ENCODE measurements at places on chromosomes 1 and 21.
A peak's percentile ranks its signal among the peaks of the same experiment; 100 is the strongest.

DNA sequence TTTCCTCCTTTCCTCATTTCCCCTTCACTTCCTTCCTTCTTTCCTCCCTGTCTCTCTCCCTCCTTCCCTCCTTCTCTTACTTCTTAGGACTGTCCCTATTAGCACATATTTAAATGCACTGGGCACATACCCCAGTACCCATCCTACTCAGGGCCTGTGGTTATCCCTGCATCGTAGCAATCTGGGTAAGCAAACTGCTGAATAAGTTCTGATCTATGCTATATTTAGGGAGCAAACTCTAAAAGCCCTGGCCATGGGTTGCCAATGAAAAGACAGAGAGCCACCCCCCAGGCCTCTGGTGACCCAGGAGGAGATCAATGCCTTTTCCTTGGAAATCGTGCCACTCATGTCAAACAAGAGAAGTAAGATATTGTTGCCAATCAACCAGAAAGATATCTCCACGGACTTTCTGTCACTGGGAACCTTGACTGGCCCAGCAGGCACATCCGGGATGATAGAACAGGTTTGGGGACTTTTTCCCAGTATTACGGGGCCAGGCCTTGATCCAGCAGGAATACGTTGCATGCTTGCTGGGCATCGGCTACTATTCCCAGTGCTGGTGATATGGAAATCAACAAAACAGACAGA lies 5.4 kb downstream of the FAM3B start:
- DNase-seq, result no peak

GRCh38 chr1:7516341-7516740 lies 254.8 kb upstream of the VAMP3 start:
- DNase-seq, result no peak

- no peak for DNase-seq
These were observed 17.9 kb downstream of the VWA5B1 start for GRCh38 chr1:20308569-20308968.

GRCh38 chr1:113783254-113784103 lies 24.2 kb upstream of the PHTF1 start:
- peak; percentile 14 for DNase-seq

DNA sequence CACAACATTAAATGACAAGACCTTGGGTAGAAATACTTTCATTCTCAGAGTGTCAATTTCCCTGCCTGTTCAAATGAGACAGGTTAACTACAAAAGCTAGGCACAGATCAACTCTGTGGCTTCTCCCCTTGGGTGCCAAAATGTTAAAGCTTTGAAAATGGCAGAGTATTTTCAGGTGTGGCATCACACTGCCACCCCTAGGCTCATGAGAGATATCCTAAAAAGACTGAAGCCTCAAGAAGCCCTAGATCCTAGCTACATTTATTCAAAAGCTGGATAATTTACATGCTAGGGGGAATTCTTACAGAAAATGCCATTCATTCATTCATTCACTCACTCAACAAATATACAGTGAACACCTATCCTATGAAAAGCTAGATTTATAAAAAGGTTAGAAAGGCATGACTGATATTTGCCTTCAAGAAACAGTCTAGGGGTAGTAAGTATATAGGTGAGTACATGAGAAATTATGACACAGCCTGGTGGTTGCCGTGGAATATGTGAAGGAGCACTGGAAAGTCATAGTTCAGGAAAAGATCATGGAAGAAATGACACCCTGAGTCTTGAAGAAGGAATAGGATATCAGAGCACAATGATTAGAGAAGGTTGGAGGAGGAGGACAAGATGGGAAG lies 15.9 kb upstream of the RAB4A start:
- DNase-seq, result no peak

- DNase-seq, result no peak
These were observed 6.9 kb upstream of the TRIM62 start for GRCh38 chr1:33188572-33189275.

- no peak for DNase-seq
These were observed 150.1 kb downstream of the HIVEP3 start for GRCh38 chr1:41768583-41768982.

- DNase-seq, result no peak
These were observed 680 bp upstream of the CNN3 start for GRCh38 chr1:94927405-94928175.

- no peak for DNase-seq
These were observed 30.6 kb upstream of the KIF21B start for GRCh38 chr1:201054091-201054543.

DNA sequence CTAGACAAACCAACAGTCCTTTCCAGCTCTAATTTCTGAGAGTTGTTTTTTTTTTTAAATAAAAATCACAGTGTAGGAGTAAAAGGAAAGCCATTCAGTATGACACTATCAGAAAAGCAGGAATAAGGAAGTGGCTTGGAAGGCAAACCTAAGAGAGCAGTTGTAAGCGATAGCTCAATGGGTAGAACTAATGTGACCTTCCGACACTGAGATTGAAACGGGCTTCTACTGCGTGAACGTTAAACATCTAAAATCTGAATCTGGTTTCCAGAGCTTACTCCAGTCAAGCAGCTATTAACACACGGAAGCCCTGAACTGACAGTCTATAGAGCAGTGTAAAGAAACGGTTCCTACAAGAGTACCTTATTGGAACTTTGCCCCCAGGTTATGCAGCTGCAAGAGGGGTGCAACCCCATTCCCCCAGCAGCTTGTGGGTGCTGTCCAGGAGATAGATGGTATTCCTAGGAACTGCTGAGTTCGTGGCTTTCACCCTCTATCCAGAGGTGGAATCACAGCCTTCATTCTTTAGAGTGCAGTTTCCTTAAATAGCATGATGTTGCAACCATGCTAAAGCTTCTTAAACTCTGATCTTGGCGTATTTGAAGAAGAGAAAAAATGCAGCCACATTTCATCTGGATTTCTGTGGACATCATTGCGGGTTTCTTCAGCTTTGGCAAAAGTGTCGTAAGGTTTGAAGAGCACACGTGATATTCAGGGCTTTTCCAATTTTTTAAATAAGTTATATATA lies 3.3 kb upstream of the IRF2BP2 start:
- no peak for DNase-seq

- no peak for DNase-seq
These were observed 40.2 kb downstream of the FASLG start for GRCh38 chr1:172699111-172699510.

- no peak for DNase-seq
These were observed 33.5 kb downstream of the TRIM11 start for GRCh38 chr1:228373004-228373680.

DNA sequence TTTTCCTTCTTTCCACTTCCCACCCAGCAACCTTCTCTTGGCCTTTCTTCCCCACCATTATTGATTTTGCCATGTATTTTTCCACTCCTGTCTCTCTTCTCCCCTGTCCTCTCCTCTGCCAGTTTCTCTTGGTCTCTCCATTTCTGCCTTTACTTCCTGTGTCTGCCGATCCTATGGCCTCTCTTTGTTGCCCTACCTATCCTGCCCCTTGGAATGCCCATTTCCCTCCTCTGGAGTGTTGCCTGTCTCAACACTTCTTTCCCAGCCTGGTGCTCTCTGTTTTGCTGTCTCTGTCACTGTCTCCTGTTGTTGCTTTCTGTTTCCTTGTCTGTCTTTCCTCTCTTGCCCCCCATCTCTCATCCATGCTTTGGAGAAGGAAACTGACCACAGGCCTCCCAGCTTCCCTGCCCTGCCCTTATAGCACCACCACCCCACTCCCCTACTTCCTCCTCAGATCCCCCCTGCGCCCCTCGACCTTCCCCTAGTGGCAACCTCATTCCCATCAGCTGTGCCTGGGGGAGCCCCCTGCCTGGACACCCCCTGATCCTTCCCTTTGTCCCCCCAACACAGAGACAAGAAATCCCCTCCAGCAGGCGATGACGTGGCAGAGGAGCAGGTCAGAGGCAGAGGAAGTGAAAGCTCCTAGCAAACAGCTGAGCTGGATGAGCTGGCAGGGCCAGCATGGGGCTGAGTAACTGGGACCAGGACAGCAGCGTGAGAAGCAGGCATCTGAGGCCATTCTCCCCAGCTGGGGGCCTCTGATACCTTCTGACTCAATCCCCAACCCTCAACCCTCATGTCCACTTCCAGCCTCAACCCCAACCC lies 6.6 kb upstream of the ETV3L start:
- peak; percentile 64 for DNase-seq

DNA sequence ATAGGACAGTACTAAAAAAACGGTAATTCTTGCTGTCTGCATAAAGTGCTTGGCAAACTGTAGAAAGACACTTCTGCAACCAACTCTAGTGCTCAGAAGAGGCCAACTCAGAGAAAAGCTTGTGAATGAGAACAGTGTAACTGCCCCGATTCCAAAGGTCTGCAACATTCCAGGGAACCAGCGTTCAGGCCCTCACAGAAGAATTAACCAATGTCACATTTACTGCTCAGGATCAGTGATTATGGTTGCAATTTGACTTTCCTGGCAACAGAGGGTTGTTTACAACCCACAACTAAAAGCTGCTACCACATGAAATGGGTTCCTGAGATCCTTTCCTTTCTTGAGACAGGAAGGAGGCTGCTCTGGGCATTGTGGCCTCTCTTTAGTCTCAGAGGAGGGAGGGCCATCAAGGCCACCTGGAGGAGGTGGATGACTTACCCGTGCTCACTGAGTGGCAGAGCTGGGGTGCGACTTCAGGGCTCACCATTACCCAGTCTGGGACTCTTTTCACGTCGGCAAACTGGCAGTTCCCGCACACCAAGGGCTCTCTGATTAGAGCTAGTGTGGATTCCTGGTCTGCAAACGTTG lies 15.3 kb downstream of the SRSF4 start:
- DNase-seq, result no peak

DNA sequence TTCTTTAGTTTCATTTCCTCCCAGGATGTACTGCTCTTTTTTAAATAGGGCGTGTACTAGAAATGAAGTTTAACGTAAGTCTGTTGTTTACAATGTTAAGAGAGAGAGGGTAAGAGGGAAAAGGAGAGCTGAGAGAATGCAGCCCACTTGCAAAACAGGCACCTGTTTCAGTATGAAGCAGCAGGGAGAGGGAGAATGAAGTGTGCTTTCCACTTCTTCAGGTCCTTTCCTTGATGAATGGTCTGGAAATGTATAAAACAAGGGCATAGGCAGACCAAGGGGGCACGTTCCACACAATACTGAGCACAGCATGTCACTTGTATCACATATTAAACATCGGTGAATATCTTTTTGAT lies 2.0 kb downstream of the KCNA3 start:
- peak; percentile 37 for DNase-seq

DNA sequence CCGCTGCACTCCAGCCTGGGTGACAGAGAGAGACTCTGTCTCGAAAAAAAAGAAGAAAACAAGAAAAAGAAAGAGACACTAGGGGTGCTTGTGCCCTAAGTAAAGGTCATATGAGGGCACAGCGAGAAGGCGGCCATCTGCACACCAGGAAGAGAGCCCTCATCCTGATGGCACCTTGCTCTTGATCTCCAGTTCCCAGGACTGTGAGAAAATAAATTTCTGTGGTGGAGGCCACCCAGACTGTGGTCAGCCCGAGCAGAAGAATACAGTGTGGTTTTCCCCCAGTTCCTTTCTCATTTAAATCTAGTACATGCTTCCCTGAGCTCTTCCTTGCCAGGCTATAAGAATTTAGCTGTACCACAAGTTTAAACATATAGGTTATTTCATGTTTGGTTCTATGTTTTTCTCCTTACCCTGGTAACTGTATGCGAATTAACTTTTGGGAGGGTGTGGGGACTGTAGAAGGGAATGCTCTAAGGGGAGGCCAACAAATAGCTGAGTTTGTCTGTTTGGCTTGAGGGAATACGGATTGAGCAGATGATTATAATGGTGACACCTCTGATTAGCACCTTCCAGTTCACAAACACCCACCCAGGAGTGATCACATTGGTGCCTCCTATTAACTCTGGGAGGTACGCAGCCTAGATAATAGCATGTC lies 119.6 kb upstream of the ERRFI1 start:
- DNase-seq, result no peak

DNA sequence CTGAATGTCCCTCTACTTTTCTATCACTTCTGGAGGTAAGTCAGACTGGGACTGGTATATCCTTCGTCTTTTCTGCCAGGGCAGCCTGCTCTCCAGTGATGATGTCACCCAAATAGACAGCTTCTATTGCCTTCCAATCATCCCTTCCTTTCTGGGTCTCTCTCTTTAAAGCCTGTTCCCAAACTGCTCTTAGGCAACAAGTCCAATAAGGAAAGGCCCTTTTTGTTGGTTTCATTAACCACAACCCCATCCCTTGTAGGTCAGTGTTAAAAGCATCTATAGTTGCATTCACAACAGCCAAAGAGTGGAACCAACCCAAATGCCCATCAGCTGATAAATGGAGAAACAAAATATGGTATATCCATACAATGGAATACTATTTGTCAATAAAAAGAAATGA lies 114.4 kb downstream of the CNIH3 start:
- no peak for DNase-seq

DNA sequence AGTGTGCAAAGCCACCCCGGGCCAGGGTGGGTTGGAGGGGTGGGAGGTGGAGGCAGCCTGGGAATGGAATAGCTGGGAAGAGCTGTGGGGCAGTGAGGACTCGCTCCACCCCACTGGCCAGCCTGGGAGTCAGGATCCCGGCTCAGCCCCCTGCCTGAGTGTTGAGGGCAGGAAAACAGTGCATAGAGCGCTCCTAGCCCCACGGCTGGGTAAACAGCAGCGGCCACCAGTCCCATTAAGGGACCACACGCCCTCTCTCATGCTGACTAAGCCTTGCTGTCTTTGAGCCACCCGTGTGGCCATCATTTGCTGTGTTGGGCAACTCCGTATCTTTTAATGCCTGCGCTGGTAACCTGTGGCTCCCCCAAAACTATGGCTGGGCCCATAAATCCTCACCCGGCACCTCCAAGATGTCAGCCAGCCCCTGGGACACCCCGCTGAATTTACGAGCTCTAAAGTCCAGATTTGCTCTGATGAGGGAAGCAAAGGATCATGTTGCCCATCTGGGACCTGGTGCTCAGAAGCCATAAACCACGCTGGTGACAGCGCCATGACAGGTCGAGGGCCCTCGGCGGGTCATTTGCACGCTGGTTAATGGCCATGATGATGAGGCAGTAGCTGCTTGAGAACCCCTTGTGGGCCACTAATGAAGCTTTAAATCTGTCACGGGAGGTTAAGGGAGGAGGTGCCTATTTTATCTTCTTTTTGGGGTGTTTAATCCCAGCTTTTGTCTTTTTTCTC lies 34.9 kb downstream of the SYF2 start:
- no peak for DNase-seq

DNA sequence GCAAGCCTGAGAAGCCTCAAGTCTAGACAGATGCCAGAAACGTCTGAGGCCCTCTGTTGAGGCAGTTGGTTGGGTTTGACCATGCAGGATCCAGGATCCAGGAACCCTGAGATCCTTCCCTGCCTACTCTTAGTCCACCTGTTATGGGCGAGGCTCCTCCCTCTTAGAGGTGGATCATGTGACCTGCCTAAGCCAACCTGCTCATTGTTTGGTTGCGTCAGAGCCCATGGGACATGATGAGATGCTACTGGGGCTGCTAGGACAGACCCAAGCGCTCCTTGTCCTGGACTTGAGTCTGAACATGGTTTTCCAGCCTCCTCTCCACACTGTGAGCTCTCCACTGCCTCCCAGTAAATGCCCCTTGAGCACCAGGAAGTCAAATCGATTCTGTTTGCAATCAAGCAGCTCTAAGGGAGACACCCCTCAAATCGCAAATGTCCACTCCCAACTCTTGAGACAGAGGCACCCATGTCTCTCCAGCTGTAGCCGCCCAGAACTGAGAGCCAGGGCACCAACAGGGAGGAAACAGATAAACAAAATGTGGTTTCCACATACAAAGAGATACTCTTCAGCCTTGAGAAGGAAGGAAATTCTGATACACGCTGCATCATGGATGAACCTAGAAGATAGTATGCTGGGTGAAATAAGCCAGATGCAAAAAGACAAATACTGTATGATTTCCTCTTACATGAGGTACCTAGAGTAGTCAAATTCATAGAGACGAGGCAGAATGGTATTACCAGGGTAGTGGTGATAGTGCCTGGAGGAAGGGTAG lies 31.7 kb upstream of the WNT4 start:
- no peak for DNase-seq
